Activated T-cell treated with anti-CD3 and anti-CD28 coated beads for 24 hours (primary cell): ENCODE measurements at places on chromosomes 13 and 19.

DNA sequence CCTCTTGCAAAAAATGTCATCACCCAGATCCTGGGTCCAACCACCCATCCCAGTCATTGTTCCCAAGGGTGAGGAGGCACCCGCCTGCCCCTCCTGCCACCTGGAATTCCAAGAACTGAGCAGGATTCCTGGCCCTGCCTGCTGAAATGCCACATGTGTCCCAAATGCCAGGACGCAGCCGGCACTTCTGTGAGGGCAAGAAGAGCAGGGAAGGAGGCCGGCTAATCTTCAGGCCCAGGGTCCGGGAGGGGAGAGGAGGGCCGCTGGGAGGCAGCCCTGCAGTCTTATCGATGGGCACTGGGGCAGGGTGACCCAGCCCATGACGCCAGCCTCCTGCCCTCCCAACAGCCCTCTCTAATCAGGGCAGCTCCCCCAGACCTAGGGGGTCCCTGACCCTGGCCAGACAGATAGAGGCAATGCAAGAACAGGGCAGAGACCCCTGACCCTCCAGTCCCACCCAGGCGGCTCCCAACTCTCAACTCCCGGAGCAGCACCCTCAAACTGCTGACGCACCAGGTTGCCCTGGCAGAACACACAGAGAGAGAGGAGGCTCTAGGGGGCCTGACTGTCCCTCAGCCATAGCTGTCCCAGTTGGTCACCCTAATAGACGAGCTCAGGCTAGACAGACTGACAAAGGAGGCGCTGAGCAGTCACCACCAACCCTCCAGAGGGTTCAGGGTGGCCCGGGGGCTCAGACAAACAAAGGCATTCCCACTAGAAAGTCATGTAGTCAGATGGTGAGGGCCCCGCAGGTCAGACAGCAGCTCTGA lies 1.5 kb downstream of the MFSD12 start:
- DNase-seq: no peak

DNA sequence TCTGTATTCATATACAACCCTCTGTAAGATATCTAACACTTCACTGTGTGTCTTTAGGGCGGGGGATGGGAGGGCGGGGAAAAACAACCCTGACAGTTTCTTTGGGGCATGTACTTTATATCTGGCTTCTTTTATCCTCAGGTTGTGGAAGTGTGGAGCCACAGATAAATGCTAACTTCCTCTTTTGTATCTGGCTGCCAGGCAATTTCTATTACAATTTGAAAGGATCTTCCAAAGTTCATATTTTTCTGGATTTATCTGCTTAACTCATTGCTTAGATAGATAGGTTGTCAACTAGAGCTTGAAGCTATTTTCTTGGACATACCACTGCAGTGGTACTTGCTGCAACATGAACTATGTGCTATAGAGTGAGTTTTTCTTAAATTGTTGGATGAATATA lies 393.0 kb downstream of the LMO7 start:
- DNase-seq: no peak

GRCh38 chr19:1533510-1534150 lies 9.8 kb downstream of the PLK5 start:
- no peak for DNase-seq

DNA sequence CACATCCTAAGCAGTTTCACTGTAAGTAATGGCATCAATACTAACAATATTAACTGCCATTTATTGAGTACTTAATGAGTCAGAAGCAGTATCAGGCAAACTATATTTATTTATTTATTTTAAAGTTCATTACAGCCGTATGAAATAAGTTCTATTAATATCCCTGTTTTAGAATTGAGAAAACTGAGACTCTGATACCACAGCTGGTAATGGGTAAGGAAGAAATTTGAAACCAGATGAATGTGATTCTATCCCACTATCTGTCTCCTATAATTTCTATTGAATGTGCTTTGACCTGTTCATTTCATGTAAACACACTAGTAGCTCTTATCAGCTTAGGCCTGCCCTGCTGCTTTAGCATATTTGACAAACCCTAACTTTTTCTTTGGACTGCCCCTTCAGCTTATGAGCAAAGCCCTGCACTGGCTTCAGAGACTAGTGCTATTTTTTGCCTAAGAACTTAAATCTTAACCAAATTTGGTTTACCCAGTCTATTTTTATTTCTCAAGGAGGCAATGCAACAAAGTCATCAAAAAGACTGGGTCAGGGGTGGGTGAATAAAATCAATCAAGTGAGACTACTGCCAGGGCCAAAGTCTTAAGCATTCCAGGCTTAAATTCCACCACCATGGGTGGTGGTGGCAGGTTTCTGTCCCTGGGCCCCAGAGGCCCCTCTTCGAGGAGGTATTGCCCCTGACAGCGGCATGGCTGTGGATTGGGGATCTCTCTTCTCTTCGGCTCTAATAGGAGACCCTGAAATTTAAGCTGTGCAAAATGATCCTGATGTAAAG lies 143.4 kb downstream of the DLEU7 start:
- DNase-seq: no peak

DNA sequence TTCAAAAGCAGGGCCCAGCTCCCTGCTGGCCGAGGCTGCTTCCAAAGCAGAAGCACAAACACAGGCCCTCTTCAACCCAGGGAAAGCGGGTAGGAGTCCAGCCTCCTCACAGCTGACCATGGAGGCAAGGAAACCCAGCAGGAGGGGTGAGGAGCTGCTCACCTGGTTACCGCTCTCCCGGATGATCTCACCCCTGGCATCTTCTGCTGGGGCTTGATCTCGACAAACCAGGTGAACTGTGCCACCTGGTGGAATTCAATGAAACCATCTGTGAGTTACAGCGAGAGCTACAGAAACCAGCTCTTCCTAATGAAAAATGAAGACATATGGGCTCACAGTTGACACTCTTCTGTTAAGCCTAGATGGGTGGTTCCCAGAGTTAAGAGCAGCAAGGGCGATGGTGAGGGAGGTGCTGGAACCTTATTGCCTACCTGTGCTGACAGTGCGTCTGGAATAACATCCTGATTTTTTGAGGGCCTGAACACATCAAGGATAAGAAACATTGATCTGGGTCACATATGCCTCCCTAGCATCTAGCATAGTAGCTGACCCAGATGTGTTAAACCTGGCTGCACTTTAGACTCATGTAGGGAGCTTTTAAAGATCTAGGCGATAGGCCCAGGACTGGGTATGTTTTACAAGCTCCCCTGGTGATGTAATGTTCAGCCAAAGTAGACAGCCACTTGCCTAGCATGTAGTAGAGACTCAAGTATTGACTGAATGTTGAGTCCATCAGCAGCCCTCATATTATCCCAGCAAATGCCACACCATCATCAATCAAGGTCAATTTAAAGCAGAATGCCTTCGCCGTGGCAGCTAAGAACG lies 6.1 kb downstream of the DHRS12 start:
- DNase-seq: peak; percentile 59

- peak; percentile 26 for DNase-seq
These were observed 333.9 kb downstream of the UQCRFS1 start for GRCh38 chr19:28878862-28879566.
